T-helper 2 cell (primary cell): ENCODE measurements at places on chromosomes 5 and 9.

GRCh38 chr5:9099689-9100088, 446.2 kb downstream of the SEMA5A start:
- no peak for DNase-seq

DNA sequence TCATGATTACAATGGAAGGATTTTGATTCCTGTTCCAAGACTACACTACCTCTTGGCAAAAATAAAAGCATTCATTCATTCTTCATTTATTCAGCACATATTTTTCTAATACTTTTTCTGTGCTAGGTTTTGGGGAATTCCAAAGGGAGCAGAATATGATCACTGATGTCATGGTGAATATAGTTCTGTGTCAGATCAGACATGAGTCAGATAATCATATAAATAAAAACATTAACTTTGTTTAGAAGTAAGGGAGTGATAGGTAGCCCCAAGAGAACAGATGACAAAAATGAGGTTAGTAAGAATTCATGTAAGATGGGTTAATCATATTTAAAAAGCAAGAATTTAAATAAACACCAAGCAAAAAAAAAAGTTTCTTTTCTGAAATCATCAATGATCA, 94.1 kb upstream of the RANBP6 start:
- no peak for DNase-seq

- DNase-seq: no peak
Observed at GRCh38 chr9:136728548-136729123, 14.1 kb downstream of the LCN10 start.

GRCh38 chr9:134937164-134937555, 19.4 kb upstream of the FCN1 start:
- DNase-seq: no peak

GRCh38 chr5:120767178-120767820, 303.2 kb downstream of the PRR16 start:
- no peak for DNase-seq

GRCh38 chr5:19886123-19886917, 101.7 kb downstream of the CDH18 start:
- DNase-seq: no peak

GRCh38 chr9:38039090-38039906, 29.7 kb downstream of the SHB start:
- no peak for DNase-seq

DNA sequence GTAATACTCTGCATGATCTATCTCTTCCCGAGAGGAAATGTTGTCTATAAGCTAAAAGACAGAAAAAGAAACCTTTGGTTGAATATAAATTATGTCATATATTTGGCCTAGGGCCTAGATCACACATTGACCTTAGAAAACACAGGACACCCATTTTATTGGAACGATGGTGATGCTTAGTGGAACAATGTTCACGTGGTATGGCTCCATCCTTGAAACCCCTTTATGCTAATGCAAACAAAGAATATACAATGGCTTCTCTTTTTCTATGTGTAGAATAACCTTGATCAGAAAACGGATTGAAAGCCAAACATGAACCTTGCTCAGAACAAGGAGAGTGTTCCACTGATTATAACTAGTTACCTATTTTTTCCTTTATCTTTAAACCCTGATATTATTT, 24.5 kb downstream of the MRPS27 start:
- DNase-seq: no peak

GRCh38 chr5:175305251-175305650, 138.7 kb downstream of the DRD1 start:
- no peak for DNase-seq
